ENCODE measurements at places on chromosomes 1 and 21.

DNA sequence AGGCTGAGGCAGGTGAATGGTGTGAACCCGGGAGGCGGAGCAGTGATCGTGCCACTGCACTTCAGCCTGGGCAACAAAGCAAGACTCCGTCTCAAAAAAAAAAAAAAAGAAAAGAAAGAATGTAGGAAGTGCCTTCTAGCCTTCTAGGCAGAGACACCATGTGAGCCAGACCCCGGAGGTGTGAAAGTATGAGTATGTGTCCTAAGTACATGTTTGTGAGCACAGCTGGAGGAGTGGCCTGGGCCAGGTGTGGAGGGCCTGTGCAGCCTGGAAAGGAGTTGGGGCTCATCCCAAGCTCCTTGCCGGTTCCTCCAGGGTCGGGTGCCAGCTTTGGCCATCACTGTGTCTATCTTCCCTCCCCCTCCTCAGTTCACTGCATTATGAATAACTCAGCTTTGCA is 13.0 kb downstream of the SOX13 start:
- no peak for DNase-seq

DNA sequence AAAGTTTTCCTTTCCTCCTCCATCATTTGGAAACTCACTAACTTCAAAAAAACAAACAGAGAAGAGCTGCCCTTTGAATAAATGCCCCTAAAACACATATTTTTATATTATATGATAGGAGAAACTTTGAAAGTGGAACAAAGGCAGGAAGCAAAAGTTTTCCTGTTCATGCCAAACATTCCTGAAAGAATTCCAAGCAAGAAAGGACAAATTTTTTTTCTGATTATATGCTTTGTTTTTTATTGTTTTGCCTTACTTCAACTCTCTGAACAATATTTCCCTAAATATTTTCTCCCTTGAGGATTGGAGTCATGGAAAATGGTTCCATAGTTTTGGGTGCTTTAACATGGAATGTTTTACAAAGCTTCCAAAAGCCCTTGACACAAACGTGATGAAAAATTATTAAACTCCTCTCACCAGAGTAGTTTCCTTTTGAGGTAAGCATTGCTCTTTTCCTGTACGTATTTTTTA is 638.5 kb upstream of the CAMK1G start:
- DNase-seq, result no peak

DNA sequence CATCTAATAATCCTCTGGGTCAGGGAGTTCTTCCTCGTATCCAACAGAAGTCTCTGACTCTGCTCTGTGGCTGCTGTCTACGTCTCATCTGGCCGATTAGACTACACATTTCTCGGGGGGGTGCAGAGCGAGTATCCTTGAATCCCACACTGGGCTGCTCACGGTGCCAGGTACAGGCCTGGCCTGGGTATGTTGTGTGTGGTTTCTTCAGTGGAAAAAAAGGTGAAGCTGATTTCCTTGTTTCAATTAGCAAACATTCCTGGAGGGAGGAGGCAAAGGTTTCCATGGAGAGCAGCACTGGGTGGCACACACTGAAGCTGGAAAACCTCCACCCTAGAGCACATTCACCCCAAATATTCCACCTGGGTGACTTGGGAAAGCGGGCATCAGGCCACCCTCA is 2.0 kb upstream of the RAB7B start:
- DNase-seq, result no peak

DNA sequence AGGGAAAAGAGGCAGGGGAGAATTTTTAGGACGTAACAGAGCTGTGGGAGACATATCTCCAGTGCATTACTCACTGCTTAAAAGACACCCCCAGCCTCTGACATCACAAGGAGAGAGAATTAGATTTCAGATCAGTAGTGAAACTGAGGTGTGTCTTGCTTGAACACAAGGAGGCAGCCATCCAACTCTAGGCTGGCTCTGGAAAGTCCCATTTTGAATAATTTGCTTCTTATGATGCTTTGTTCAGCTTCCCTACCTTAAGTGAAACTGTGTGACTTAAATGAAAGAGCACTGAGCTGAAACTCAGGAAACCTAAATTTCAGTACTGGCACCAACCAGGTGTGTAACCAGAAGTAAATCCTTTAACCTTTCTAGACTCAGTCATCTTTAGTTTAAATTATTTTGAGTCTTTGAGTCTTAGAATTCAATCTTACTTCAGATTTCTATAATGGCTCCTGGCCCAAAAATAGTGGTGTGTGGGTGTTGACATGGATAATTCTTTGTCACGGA is 251.6 kb upstream of the SGIP1 start:
- no peak for DNase-seq

DNA sequence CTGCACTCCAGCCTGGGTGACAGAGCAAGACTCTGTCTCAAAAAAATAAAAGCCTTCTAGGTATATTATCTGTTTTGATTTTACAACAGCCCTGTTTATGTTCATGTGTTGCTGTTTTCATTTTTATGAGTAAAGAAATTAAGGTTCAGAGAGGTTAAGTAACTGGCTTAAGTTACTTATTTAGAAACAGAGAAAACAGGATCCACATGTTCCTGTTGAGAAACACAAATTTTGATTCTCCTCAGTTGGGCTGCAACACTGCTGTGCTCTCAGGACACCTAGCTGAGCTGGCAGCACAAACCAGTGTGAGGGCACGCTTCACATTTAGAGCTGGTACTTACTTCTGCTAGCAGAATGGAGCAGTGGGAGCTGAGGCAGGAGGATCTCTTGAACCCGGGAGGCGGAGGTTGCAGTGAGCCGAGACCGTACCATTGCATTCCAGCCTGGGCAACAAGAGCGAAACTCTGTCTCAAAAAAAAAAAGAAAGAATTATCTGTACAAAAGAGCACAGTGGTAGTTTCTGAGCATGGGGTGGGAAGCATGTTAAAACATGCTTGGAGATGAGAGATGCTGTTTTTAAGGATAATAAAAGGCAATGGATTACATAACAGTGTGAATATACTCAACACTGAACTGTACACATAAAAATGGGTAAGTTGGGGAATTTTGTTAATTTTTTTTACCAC is 2.4 kb downstream of the SPRTN start:
- no peak for DNase-seq

GRCh38 chr1:70509996-70510876 is 99.2 kb downstream of the CTH start:
- no peak for DNase-seq

GRCh38 chr1:1085171-1085841 is 11.2 kb upstream of the RNF223 start:
- peak; percentile 30 for DNase-seq

DNA sequence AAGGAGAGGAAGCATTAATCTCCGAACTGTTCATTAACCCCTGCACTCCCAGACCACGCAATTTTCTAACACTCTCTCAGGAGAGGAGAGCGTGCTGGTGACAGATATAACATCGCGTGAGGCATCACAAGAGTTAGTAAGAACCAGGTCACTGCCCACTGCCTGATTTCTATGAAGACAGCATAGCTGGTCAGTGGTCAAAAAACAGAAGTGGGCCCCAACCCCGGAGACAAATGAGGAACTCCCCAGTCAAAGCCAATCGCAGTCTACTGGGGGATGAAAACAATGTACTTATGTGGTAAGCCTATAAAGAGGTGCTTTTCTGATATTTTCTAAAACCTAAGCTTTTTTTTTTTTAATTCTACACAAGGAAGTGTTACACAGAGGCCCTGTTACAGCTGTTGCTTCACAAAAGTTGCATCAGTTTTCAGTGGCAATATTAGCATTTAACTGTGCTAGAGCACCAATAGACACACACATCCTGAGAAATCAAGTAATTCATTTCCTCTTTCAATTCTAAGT is 231.8 kb upstream of the IRF2BP2 start:
- no peak for DNase-seq

GRCh38 chr1:6861075-6861724 is 75.9 kb downstream of the CAMTA1 start:
- DNase-seq, result no peak

GRCh38 chr1:165045902-165046301 is 310.6 kb downstream of the LMX1A start:
- no peak for DNase-seq

DNA sequence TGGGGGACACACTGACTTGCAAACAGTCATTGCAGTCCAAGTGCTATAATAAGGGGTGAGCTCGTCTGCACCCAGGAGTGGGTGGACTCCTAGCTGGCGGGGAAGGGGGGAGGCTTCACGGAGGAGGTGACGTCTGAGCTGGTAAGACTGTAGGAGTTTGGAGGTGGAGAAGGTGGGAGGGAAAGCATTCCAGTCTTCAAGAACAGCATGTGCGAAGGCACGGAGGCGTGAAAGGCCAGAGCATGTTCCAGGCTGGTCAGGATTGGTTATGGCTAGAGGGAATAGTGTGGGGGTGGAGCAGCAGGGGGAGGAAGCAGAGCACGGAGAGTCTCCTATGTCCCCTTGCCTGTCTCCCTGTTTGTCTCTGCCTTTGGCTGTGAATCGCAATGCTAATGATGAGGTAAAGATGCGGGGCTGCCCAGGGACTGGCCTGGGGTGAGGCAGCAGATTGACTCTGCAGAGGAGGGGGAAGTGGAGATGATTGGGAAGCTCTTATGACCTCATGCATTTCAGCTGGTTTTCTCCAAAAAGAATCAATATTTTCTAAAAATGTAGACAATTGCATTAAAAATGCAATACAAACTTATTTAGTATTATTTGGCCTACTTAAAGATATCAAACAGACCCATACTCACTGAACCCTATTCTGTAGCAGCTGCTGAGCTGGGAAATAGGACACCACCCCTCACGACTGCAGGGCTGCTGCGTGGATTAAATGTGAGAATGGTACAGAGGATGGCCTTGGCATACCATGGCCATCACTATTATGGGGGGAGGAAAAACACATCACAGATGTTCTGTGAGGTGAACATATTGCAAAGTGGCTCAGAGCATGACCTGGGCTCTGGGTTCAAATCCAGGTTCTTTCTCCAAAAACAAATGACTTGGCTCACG is 2.6 kb upstream of the ZNF436 start:
- DNase-seq, result no peak

- DNase-seq, result no peak
These were observed 146.8 kb upstream of the TMPRSS15 start for GRCh38 chr21:18550361-18550760.

DNA sequence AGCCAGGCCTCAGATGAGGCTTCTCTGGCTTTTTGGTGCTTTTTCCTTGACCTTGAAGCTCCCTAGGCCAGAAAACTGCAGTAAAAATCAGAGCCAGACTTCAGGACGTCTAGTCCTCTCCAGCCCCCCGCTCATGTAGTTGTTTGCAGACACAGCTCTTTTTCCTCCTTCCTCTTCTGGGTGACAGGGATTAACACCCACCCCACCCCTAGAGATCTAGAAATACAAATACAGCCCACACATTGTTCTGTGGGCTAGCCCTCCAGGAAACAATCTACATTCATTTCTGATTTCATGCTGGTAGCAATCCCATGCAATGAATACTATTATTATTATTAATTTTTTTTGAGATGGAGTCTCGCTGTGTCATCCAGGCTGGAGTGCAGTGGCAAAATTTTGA is 9.9 kb upstream of the CLSTN1 start:
- DNase-seq, result no peak

- peak; percentile 37 for DNase-seq
These were observed 22.1 kb upstream of the COL16A1 start for GRCh38 chr1:31725777-31726535.

DNA sequence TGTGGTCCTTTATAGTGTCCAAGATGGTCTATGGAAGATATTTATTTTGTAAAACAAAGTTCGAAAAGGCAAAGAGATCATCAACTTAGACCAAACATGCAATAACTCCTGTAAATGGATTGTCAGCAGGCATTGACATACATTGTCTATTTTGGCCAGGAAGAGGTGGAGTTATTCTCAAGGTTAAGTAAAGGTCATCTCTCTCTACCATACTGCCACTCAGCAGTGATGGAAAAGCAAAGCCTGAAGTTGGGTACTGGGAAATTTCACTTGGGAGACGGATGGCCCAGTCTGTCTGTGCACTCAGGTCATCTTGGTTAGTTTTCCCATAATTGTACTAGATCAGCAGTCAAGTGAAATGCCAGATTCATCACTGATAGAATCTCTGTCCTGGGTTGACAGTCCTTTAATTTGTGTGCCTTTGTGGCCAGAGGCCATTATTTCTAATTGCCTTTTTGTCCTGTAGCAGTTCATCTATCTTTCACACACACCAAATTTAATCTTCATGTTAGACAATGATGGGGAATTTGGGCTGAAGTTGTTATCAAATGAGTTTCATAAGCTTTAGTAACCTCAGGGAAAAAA is 17.5 kb downstream of the PIGP start:
- no peak for DNase-seq

DNA sequence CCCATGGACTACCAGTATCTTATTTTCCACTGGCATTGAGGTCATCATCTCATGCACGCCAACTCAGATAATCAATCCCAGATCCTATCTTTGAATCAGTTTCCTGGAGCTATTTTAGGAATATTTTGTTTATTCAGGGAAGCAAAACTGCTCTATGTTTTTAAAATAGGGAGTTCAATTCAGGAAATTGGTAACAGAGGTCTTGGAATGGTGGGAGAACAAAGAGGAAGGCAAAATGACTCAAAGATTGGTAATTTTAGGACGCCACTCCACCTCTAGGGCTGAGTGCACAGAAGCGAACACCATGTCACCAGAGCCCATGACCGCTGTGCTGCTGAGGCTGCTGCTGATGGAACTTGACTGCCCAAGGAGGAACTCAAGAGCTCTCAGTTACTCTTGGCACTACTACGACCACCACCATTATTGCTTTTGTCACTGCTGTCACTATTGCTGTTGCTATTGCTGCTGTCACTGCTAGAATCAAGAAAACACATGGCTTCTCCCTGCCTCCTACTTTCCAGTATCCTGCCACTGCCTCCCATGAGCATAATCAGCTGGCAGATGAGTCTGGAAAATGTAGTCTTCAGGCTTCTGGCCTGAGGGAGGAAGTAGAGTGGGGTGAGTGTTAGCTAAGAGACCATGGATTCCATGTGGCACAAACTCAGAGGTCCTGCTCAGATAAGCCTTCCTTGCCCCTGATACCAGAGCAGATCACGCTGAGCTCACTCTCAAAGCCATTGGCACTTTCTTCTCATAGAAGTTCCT is 71.6 kb upstream of the CNIH3 start:
- DNase-seq, result peak; percentile 62

GRCh38 chr1:185314411-185314810 is 2.6 kb downstream of the IVNS1ABP start:
- DNase-seq, result no peak

GRCh38 chr1:149963358-149963757 is 26.7 kb upstream of the MTMR11 start:
- DNase-seq, result no peak

DNA sequence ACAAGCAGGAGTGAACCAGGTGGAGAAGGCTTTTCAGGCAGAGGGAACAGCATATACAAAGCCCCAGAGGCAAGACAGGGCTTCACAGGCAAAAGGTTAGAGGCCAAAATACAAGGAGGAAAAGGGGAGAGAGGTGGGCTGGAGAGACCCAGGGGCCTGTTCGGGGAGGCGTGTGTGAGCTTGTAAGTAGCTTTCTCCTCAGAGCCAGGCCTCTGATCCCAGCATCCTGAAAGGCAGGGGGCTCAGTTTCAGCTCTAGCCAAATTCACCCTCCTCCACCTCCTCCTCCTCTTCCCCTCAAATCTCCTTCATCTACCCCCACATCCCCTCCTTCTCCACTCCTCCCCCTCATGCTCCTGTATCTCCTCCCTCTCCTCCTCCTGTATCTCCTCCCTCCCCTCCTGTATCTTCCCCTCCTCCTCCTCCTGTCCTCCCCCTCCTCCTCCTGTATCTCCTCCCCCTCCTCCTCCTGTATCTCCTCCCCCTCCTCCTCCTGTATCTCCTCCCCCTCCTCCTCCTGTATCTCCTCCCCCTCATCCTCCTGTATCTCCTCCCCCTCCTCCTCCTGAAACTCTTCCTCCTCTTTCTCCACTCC is 148.6 kb downstream of the ST6GALNAC5 start:
- DNase-seq, result no peak

All from BE2C (cell line).